ENCODE measurements at places on chromosomes 5 and 9.

DNA sequence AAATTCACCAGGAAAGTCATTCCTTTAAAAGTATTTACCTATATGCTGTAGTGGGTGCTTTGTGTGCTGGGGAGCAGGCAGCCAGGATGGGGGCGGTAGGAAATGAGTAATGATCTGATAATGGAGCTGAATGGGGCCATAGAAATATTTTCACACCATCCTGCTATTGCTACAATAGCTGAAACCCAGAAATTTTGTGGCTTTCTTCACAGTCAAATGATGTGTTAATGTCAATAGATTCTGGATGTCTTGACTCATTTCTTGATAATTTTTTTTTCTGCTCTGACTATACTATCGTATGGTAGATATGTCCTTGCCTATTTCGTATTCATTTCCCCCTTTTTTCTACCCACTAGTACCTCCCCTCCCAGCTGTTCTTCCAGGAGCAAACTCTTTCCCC lies 59.5 kb downstream of the RORB start:
- DNase-seq, result peak; percentile 19

DNA sequence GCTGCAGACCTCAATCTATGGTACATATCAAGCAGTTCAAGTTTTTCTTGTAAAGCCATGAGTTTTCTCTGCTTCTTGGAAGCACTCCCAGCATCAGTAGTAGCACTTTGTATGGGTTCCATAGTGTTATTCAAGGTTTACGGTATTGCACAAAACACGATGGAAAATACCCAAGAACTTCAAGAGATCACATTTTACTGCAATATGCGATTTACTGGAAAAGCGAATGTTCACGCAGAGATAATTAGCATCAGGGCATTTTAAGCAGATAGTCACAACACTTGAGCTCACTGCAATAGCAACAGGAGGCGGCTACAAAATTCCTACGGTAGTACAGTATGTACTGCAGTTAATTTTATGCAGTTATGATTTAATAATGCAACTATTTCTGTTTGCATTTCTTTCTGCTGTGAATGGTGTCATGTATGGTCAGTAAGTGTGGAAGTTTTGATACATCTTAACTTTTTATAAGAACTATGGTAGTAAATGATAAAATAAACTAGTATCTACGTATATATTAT lies 200.8 kb downstream of the SMARCA2 start:
- DNase-seq, result no peak

DNA sequence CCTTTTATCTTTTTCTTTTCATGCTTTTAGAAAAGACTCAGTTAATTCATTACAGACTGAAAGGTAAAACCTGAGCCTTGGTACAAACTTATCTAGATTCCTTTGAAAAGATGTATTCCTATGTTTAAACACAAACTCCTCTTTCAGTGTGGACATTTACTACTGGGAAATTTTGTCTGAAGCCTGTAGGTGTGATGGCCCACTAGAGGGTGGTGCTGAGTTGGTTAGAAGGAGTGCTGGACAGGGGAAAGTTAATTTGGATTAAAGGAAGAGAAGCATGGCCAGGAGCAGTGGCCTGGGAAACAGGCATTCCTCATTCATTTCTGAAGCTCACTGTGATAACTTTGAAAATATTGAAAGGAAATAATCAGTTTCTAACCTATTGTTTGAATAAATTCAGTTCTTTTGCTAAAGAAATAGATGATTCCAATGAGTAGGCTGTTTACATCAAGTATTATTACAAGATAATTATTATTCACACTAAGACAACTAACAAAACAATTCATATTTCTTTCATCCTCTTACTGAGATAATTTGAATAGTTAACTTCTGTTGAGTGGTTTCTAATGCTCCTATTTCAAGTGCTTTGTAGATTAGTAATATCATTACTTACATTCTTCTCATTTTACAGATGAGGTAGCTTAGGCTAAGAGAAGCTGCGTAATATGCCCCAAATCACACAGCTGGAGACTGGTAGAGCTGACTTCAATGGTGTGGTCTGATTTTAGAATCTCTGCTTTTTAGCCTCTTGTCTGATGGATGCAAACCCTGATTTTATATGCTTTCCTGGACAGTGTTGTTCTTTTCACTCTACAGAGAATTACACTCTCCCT lies 150.9 kb downstream of the ADGRV1 start:
- DNase-seq, result peak; percentile 50

DNA sequence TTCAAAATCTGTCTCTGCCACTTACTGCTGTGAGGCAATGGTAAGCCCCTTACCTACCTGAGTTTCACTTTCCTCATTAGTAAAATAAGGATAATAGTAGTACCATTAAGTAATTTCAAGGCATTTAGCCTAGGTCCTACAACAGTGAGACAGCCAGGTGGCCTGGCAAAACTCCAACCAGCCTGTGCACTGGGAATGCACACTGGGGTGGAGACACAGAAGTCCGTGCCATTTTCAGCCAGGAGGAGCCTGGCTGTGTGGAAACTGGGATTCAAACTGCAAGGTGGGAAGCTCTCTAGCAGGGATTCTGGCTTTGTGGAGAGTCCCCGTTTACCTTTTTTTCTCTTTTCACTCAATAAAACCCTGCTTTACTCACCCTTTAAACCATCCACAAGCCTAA lies 630.4 kb downstream of the PRELID2 start:
- DNase-seq, result no peak

- peak; percentile 67 for DNase-seq
Measured at GRCh38 chr5:78361631-78361993, 1.2 kb downstream of the SCAMP1 start.

GRCh38 chr9:91427873-91428272 lies 4.2 kb upstream of the NFIL3 start:
- DNase-seq, result peak; percentile 64

GRCh38 chr9:114898741-114899140 lies 31.6 kb downstream of the TNFSF8 start:
- peak; percentile 65 for DNase-seq

GRCh38 chr5:120016717-120017382 lies 387.5 kb downstream of the FAM170A start:
- no peak for DNase-seq

DNA sequence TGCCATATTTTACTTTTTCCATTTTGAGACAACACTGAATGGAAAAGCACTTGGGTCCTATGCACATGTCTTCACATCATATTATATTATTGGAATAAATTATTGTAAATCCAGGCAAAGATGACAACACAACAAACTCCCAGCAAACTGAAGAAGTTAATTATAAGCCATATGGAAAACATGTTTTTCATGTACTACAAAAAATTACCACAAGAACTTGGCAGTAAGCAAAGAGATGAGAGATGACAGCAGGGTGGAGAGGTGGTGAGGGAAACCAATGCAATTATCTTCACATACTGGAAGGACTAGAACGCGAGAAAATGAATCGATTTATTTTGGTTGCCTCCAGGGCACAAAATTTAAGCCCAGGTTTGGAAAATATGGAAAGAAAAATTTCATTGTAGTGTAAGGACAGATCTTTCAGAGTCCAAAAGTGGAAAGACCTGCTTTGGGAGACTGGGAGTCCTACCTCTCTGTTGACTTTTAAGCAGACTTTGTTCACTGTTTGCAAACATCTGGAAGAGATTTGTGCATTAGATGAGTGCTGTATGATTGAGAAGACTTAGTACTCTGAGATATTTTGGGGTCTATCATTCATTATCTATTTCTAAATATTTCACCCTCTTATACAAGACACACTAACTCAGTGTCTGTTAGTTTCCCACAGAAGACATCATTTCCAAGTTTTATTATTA lies 138.0 kb downstream of the TMEM232 start:
- DNase-seq, result no peak

GRCh38 chr5:134088994-134089560 lies 25.4 kb upstream of the TCF7 start:
- no peak for DNase-seq

- DNase-seq, result no peak
Measured at GRCh38 chr5:61595426-61595825, 263.4 kb downstream of the ZSWIM6 start.

- no peak for DNase-seq
Measured at GRCh38 chr9:2174306-2174705, 159.2 kb downstream of the SMARCA2 start.

GRCh38 chr5:160270704-160271103 lies 41.4 kb downstream of the FABP6 start:
- DNase-seq, result no peak

GRCh38 chr9:105973951-105974351 lies 279.6 kb downstream of the TMEM38B start:
- no peak for DNase-seq

GRCh38 chr5:37495210-37495609 lies 116.1 kb downstream of the WDR70 start:
- DNase-seq, result no peak

GRCh38 chr5:141343242-141343952 lies at the start of gene PCDHGA3:
TSS of gene PCDHGA3 (plus strand) at chr5:141343829. CDS start at chr5:141344034, 205 bp downstream.
- DNase-seq, result no peak

DNA sequence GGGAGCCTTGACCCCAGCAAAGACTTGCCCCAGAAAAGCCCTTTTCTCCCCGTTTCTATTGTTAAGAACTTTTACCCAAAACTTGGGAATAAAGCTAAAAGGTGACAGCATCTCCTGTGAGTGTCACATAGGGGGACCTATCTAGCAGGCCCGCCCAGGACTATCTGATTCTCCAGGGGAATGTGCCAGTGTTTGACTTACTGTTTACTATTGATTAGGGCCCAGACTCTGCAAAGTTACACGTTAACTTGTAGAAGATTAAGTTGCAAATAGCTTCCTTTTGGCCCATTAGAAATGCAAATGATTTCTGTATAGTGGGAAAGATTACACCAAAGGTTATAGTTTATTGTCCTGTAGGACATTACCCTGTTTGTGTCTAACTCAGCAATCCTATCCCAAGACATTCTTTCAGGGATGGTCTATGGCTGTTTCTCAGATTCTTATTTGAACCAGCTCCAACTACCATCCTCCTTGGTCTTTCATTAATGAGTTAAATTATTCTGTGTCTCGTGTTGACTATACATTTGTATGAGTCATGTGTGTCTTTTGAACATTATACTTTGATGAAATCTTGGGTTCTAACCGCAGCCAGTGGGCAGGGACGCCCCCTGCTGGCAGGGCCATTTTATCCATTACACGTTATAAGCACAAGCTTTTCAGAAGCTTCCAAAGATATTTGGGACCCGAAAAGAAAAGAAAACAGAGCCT lies 60.7 kb downstream of the HRH2 start:
- DNase-seq, result peak; percentile 80

DNA sequence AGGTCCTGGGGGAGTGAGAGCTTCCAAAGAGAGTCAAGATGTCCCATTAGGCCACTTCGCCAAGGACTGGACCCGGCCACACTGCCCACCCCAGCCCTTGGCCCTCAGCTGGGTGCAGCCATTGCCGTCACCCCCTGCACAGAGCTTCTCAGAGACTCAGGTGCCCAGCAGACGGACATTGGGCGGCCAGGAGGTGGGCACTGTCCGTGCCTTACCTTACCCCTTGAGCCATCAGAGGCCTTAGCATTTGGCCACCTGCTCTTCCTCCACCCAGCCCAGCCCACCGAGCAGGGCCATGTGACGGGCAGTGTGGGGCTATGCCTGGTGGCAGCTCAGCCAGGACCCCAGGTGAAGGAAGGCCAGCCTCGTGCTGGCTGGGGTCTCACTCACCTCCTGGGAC lies 3.3 kb upstream of the DNLZ start:
- DNase-seq, result no peak

GRCh38 chr9:115033800-115034199 lies 84.2 kb downstream of the TNC start:
- no peak for DNase-seq

DNA sequence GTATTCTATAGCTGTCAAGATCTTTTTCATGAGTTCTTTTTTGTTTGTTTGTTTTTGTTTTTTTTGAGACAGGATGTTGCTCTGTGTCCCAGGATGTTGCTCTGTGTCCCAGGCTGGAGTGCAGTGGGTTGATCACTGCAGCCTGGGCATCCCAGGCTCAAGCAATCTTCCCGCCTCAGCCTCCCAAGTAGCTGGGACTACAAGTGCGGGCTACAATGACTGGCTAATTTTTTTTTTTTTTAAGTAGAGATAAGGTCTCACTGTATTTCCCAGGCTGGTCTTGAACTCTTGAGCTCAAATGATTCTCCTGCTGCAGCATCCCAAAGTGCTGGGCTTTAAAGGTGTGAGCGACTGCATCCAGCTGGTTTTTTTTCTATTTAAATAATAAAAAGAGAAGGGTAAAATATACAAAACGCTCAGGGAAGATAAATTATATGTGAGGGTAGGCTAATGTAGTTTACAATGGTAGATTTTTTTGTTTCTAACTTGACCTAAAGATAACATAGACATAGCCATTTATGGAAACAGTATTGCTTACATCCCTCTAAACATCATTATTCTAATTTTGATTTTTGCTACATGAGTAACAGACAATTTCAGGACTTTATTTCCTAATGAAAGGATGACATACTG lies 21.9 kb downstream of the ERBIN start:
- DNase-seq, result no peak

DNA sequence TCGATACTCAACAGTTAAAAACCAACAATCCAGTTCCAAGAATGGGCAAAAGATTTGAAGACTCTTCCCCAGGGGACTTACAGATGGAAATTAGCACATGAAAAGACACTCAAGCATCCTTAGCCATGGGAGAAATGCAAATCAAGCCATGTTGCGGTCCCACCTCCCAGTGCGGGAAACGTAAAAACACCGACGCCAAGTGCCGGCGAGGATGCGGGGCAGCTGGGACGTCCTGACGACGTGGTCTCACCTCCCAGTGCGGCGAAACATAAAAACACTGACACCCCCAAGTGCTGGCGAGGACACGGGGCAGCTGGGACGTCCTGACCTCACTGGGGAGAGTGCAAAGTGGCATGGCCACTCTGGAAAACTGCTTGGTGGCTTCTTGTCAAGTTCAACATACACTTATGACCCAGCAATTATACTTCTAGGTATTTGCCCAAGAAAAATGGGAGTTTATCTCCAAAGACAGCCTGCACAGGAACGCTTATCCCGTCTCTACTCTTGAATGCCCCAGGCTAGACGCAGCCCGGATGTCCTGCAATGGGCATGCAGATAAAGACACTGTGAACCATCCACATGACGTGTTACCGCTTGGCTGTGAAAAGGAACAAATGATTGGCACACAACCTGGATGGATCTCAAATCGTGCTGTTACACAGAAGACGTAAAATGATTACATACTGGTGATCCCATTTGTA lies 60.1 kb upstream of the UBAC1 start:
- DNase-seq, result no peak

DNA sequence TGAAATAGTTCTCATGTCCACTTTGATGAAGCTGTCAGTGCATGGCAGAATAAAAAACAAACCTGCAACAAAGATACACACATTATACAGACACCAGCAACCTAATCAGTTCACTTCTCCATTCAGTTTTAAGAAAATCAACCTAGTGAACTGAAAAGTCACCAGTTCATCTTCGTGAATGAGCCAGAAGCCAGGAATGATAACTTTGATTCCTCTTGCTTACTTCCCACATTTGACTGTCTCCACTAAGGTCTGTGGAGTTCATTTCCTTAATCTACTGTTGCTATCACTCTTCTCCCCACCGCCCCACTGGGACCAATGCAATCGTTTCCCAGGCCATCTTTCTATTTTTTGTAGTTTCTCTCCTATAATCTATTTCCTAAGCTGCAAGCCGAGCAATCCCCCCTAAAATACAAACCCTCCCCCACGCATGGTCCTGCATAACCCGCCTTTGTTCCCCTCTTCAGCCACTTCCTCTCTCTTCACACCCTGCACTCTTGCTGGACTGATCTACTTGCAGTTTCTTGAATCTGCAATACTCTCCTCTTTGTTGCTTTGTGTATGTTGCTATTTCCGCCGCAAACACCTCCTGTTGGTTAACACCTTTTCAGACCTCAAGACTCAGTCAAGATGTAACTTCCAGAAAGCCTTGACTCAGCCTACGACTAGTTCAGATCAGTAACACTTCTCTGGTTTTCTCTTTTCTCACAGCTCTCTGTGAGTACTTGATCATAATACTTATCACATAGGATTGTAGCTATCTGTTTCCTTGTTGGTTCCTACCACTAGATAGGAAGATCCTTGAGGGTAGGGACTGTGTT lies 16.6 kb downstream of the STOM start:
- DNase-seq, result peak; percentile 36
